HCT116 (cell line): ENCODE measurements at places on chromosomes 5 and 9.

- no peak for DNase-seq
Measured at GRCh38 chr5:154611341-154611767, 133.3 kb upstream of the HAND1 start.

GRCh38 chr9:115686069-115686468, 467.5 kb upstream of the PAPPA start:
- DNase-seq = no peak

DNA sequence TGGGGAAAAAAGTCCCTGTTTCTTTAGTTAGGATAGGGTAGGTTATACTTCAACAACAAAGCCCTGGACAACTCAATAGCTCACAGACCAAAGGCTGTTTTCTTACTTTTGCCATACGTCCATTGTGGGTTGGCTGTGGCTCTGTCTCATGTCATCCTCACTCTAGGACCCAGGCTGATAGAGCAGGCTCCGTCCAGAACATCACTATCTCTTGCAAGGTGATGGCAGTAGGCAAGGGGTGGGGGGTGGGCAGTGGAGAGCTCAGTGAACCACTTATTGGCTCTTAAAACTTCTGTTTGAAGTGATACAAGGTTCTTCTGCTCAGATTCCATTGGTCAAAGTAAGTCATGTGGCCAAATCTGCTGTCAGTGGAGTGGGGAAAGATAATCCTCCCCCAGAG, 126.4 kb downstream of the CMYA5 start:
- no peak for DNase-seq

- DNase-seq = no peak
Measured at GRCh38 chr5:108660291-108660690, 87.4 kb upstream of the FER start.

GRCh38 chr9:68872026-68872501, 141.8 kb downstream of the PRKACG start:
- no peak for DNase-seq

- DNase-seq = no peak
Measured at GRCh38 chr9:89058906-89059305, 67.6 kb downstream of the S1PR3 start.

- no peak for DNase-seq
Measured at GRCh38 chr9:24881361-24881760, 335.7 kb upstream of the IZUMO3 start.

- DNase-seq = no peak
Measured at GRCh38 chr9:98419260-98419603, 163.8 kb upstream of the TBC1D2 start.

DNA sequence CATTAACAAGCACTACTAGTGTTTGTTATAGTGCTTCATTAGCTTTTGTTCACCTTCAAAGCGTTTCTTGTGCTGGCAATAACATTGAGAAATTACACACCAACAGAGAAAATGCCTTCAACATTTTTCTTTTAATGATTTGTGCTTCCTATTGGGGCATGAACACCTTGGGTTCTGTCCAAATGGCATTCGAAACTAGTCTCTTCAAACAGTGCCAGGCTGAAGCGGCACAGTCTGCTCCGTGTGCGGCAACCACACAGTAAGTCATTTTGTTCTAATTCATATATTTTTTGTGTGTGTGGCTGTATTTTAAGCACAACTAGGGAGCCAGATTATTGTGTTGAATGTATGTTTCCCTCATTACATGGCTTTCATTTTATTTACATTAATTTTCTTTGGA, 414.7 kb upstream of the SGCD start:
- no peak for DNase-seq

DNA sequence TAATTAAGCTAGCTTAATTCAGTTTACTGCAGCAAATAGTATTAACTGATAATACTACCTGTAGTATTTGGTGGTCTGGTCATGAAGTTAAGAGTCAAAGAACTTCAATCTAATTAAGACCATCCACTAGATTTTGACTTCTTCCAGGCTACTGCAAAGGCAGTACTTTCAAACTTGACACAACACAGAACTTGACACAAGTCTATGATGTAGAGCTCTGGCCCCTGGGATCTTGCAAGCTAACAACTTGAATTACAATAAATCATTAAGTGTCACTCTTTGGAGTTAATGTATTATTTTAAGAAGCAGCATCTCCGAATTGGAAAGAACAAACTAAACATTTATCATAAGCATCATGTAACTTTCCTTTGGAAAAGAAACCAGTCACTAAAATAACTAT, 40.9 kb downstream of the UIMC1 start:
- DNase-seq = no peak

DNA sequence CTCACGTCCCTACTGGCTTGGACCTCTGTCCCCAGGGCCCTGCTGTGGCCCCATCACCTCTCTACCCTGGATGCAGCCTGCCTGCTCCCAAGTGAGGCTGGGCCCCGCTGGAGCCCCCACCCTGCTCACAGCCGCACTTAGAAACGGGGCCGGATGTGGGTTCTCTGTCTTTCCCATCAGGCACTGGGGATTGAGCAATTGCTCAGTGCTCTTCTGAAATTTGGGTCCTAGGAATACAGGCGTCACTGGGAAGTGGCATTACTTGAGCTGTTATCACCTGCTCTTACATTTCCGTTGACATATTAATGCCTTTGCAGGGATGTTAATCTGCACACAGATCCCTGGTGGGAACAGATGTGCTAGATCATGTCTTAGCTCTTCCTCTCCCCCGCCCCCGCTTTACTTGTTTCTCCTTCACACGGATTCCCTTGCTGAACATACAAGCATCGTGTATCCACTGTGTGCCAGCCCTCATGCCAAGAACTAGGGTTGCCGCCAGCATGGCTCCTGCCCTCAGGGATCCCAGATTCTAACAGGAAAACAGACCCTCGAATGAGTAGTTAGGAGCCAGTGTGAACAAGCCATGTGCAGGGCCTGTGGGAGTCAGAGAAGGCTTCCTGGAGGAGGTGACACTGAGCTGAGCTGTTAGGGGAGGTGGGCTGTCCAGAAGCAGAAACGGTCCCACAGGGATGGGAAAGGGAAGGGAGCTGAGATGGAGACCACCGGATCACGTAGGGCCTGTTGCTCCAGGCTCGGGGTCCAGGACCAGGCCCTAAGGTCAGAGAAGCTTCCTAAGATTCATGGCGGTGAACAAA, 65.1 kb downstream of the NEK6 start:
- DNase-seq = no peak

GRCh38 chr9:105886136-105886535, 191.8 kb downstream of the TMEM38B start:
- DNase-seq = no peak

- no peak for DNase-seq
Measured at GRCh38 chr5:128192368-128192767, 108.8 kb downstream of the SLC12A2 start.

GRCh38 chr9:127333221-127334064, 63.5 kb upstream of the SLC2A8 start:
- no peak for DNase-seq

GRCh38 chr5:33312571-33313549, 127.9 kb upstream of the TARS1 start:
- peak; percentile 58 for DNase-seq

GRCh38 chr9:34585946-34586669, 3.4 kb downstream of the CNTFR start:
- DNase-seq = no peak

GRCh38 chr9:113446323-113446740, 17.2 kb upstream of the RGS3 start:
- peak; percentile 31 for DNase-seq

DNA sequence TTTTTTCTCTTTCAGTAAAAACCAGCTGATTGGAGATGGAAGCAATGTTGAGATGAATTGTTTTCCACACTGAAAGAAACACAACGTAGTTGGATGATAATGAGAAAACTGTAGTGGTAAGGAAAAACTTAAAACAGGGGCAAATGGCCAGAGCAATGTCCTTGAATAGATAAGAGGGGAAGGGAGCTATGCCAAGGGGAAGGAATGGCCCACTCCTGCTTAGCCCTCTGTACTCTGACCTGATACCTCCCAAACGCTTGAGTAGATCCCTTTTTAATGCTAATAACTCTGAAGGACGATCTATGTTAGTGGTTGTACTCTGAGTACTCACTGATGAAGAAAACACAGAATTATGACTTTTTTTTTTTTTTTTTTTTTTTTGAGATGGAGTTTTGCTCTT, 114.7 kb upstream of the DAB2 start:
- DNase-seq = no peak

GRCh38 chr5:172010278-172010677, 3.8 kb upstream of the FBXW11 start:
- DNase-seq = no peak

DNA sequence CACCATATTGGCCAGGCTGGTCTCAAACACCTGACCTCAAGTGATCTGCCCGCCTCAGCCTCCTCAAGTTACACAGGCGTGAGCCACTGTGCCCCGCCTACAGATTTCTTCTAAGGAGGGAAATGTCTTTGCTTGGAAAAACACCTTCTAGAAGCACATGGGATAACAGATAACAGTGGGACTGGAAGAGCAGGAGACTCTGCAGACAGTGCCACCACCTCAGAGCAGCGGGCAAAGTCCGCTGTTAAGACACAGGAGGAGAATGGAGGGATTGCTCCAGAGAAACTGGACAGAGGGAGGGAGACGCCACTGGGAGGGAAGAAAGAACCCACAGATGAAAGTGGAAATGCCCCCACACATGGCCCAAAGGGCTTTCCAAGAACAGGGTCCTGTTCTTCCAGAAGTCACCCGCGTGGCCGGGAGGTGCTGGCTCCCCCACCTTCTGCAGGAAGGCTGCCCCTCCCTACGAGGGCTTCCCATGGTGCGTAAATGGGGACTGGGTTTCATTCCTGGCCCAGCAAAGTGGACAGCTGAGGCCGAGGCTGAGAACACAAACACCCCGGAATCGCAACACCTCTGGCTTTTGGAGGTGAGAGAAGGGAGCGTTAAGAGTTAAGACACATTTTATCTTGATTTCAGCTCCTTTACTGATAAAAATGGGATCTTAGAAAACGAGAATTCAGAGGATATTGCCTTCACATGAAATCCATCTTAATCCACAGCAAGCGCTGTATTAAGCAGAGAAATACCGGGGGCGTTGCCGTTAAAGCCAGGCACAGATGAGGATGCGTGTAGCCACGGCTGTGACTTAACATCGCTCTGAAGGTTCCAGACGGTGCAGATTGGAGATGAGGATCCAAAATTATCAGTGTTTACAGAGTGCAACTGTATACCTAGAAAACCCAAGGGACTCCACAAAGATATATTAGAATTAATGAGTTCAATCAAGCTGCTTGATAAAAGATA, 11.2 kb downstream of the ADAMTS2 start:
- no peak for DNase-seq

- DNase-seq = no peak
Measured at GRCh38 chr5:60903356-60903755, 41.5 kb downstream of the ERCC8 start.

DNA sequence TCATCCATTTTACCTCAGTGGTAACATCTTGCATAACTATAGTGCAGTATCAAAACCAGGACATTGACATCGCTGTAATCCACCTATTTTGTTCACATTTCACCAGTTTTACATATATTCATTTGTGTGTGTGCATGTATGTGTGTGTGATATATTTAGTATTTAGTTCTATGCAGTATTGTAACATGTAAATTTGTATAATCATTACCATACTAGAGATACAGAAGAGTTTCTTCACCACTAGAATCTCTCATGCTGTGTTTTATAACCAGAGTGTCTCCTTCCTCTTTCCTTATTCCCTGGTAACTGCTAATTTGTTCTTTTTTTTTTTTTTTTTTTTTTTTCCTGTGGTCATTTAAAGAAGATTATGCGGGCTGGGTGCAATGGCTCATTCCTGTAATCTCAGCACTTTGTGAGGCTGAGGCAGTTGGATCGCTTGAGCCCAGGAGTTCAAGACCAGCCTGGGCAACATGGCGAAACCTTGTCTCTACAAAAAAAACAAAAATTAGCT, 11.0 kb downstream of the RASA1 start:
- DNase-seq = no peak

- no peak for DNase-seq
Measured at GRCh38 chr5:39863926-39864552, 439.3 kb upstream of the DAB2 start.

GRCh38 chr5:78527054-78527859, 121.3 kb downstream of the LHFPL2 start:
- DNase-seq = no peak

DNA sequence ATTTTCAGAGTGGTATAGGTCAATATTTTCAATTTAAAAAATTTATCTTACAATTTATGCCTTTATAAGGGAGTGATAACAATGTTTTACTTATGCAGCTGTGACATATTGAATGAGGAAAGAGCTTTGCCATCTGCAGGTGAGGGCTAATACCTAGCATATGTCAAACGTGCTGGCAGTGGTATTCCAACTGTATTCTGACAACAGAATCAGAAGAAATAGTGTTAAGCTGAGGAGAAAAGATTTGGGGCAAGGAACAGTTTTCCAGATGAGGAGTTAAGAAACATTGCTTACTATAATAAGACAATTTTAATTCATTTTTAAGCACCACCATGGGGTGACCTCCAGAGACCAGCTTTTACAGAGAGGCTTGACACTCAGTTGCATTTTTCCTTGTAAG, 267.8 kb upstream of the ZNF608 start:
- DNase-seq = no peak

- DNase-seq = no peak
Measured at GRCh38 chr9:133714606-133715294, 23.4 kb downstream of the SARDH start.

GRCh38 chr9:101487443-101487840, 46.2 kb upstream of the RNF20 start:
- DNase-seq = no peak

DNA sequence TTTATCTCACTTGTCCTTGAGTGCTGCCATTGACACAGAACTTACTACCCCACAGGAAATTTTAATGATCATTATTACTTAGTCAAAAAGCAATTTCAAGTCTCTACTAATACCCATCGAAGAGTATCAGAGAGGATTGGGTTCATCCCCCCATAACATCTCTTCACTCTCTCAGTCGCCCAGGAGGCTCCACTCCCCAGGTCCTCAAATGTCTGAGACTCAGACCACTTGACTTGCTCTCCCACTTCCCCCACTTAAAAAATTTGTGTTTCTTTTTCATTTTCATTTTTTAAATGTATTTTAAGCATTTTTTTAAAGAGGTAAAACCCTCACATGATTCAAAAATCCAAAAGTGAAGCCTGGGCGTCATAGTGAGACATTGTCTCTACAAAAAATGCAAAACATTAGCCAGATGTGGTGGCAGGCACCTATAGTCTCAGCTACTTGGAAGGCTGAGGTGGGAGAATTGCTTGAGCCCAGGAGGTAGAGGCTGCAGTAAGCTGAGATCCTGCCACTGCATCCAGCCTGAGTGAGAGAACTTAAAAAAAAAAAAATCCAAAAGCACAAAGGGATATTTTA, 56.8 kb upstream of the TRAF1 start:
- no peak for DNase-seq

- no peak for DNase-seq
Measured at GRCh38 chr5:172816925-172817562, 17.0 kb upstream of the ERGIC1 start.

DNA sequence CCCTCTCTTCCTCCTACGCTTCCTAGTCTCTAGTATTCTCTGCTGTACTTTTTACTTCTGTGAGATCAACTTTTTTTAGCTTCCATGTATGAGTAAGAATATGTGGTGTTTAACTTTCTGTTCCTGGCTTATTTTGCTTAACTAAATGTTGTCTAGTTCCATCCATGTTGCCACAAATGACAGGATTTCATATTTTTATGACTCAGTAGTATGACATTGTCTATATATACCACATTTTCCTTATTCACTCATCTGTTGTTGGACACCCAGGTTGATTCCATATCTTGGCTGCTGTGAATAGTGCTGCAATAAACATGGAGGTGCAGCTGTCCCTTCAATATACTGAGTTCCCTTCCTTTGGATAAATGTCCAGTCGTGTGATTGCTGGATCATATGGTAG, 34.8 kb downstream of the FGD3 start:
- no peak for DNase-seq

GRCh38 chr5:36883894-36884462, 7.4 kb downstream of the NIPBL start:
- DNase-seq = no peak

- no peak for DNase-seq
Measured at GRCh38 chr5:54610197-54610944, 92.8 kb downstream of the SNX18 start.
